ENCODE measurements at places on chromosomes 1 and 21.
A peak's percentile ranks its signal among the peaks of the same experiment; 100 is the strongest.

DNA sequence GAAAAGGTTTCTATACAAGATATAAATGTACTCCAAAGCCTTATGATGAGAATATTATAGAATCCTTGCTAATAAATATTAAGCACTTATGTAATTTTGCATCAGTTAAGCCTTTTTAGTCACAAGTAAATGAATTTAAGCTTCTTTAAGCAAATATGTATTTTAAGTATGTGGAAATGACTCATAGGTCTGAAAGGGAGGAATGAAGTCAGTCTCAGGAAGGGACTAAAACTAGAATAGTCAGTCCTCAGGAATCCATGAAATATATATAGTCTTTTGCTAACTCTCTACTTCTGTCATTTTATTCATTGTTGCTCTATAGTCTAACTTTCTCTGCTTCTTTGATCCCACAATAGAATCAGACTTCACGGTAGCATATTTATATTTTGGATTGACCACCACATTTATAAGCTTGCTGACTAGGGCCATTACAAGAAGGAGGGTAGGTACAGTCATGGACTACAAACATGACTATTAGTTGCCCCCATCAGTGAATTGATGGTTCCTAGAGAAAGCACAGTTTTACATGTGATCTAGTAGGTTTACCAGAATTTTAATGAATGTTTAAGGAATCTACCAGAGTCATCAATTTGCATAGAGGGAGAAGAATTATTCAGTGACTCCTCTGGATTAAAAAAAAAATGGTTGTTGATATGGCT, 20.2 kb upstream of the RABGGTB start:
- peak; percentile 90 for DNase-seq

GRCh38 chr1:180193141-180194047, 36.7 kb upstream of the LHX4 start:
- DNase-seq: no peak

- peak; percentile 4 for DNase-seq
Measured at GRCh38 chr1:64263856-64264255, 60.4 kb downstream of the UBE2U start.

- DNase-seq: no peak
Measured at GRCh38 chr1:175803413-175803812, 60.0 kb upstream of the TNR start.

- DNase-seq: peak; percentile 92
Measured at GRCh38 chr1:183267646-183268431, 81.8 kb downstream of the LAMC2 start.

DNA sequence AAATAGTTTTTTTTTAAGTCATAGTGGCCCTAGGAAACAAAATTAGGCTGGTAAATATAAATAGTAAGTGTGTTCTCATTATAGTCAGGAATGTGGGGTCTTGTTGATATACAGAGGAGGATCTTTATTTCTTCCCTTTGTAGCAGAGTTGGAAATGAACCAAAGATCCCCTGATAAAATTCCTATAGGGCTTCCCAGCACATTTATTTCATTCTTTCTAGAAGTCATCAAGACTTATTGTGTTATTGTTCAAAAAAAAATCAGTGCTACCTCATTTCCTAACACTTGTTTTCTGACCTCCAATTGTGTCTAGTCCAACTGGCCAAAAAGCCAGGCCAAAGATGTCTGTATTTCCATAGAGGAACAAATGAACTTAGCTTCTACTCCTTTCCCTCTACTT, 7.6 kb upstream of the PLEKHO1 start:
- no peak for DNase-seq

DNA sequence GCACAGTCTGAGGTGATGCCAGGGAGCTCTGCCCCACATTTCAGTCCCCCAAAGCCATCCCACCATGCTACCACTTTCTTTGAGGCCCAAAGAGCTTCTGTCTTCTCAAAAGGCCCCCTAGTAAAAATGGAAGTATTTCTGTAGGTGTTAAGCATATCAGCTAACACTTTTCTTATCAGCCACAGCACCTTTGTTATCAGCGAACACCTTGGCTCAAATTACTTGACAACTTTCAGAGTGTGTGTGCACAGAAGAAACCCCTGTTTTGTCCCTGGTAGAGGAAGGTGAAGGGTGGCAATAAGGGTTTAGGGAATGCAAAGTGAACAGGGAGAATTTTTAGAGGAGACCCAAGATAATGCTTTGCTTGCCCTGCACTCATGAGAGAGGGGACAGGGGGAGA, 54.8 kb upstream of the GJA8 start:
- DNase-seq: no peak

- DNase-seq: no peak
Measured at GRCh38 chr1:230261928-230262650, 164.0 kb downstream of the PGBD5 start.

GRCh38 chr1:7960867-7961215, 670 bp upstream of the PARK7 start:
- DNase-seq: no peak

DNA sequence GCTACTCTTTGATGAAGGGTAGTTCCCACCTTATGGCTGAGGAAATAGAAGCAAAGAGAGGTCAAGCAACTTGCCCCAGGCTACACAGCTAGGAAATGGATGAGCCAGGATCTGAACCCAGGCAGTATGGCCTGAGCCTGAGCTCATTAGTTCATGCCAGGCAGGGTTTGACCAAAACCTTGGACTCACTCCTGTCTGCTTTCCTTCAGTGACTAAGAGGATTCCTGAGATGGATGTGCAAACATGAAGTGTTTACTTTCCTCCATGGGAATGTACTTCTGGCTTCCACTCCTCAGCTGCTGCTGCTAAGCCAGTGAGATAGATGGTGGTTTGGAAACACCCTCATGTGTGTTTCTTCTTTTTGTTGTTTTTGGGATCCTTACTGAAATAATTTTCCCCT, 35.1 kb upstream of the ERRFI1 start:
- DNase-seq: peak; percentile 98

- DNase-seq: no peak
Measured at GRCh38 chr21:17693801-17694200, 81.1 kb upstream of the BTG3 start.

DNA sequence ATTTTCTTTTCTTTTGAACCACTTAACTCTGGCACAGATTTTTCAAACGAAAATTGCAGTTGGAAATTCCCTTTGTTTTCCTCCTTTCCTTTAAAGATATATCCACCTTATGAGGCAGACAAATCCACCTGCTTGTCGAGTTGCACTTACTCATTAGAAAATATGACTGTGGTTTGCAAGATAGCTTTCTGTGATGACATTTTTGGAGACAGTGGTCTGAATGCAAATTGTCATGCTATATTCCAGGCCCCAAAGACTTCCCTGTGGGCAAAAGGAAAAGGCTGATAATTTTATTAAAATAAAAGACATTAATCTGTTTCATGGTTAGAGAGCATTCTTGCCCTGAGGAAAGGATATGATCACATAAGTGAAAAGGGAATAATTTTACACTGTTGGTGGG, 120.6 kb downstream of the TNFSF18 start:
- no peak for DNase-seq

GRCh38 chr1:151113877-151114276, 32.6 kb downstream of the SEMA6C start:
- DNase-seq: no peak

DNA sequence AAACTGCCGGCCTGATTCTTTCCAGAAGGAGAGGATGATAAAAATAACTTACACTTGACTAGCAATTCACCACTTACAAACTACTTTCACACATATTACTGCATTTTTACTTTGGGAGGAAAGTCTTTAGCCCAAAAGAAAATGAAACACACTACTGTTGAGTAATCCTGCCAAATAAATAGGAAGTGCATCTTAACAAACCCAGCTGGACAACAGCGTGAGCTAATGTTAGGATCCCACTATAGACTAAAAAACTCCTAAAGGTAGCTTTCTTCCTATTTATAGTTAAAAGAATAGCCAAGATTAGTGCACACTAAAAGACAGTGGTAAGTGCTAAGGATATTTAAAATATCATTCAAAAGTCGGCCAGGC, 83.8 kb downstream of the HSF2BP start:
- DNase-seq: no peak

GRCh38 chr1:11719313-11720032, 16.5 kb upstream of the AGTRAP start:
- peak; percentile 52 for DNase-seq

- DNase-seq: no peak
Measured at GRCh38 chr1:198318085-198318484, 161.3 kb downstream of the NEK7 start.

- no peak for DNase-seq
Measured at GRCh38 chr1:21801100-21801499, 11.0 kb upstream of the LDLRAD2 start.

GRCh38 chr1:224251741-224252146, 68.7 kb downstream of the DEGS1 start:
- DNase-seq: no peak

DNA sequence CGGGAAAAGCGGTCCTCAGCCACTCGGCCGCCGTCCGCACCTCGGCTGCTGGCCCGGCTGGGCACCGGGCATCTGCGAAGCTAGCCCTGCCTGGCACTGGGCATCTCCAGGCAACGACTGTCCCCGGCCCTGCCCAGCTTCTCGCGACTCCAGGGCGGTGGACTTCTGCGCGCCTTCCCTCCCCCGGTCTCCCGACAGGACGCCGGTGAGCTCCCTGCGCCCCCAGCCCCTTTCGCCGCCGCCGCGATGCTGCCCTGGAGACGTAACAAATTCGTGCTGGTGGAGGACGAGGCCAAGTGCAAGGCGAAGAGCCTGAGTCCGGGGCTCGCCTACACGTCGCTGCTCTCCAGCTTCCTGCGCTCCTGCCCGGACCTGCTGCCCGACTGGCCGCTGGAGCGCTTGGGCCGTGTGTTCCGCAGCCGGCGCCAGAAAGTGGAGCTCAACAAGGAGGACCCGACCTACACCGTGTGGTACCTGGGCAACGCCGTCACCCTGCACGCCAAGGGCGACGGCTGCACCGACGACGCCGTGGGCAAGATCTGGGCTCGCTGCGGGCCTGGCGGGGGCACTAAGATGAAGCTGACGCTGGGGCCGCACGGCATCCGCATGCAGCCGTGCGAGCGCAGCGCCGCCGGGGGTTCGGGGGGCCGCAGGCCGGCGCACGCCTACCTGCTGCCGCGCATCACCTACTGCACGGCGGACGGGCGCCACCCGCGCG, 514 bp downstream of the FAM43B start:
- no peak for DNase-seq

- no peak for DNase-seq
Measured at GRCh38 chr21:28640326-28640725, 352.4 kb downstream of the LTN1 start.

DNA sequence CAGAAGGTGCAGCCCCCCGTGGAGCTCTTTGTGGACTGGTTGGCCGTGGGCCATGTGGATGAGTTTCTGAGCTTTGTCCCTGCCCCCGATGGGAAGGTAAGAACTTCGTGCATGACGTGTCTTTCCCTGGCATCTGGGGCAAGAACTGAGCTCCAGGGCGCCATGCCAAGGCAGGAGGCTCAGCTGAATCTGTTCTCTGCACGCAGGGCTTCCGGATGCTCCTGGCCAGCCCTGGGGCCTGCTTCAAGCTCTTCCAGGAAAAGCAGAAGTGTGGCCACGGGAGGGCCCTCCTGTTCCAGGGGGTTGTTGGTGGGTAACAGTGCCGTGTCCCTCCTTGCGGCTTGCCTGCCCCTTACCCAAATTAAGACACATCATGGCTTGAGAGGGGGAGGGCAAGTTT, 27.7 kb downstream of the PADI3 start:
- peak; percentile 24 for DNase-seq

DNA sequence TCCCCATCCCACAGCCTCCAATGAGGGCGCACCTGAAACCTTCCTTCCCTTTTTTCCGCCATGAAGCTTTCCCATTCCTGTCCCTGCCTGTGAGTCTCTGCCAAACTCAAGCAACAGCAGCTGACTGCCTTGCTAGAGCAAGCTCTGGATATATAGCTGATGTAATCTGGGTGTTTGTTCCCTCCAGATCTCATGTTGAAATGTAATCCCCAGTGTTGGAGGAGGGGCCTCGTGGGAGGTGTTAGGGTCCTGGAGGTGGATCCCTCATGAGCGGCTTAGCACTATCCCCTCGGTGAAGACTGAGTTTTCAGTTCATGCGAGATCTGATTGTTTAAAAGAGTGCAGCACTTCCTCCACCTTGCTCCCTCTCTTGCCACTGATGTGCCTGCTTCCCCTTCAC, 204.4 kb upstream of the MAP1LC3C start:
- no peak for DNase-seq

- DNase-seq: no peak
Measured at GRCh38 chr1:155715777-155716176, 26.9 kb downstream of the DAP3 start.

GRCh38 chr1:94247138-94248094, 10.0 kb upstream of the ARHGAP29 start:
- peak; percentile 58 for DNase-seq

DNA sequence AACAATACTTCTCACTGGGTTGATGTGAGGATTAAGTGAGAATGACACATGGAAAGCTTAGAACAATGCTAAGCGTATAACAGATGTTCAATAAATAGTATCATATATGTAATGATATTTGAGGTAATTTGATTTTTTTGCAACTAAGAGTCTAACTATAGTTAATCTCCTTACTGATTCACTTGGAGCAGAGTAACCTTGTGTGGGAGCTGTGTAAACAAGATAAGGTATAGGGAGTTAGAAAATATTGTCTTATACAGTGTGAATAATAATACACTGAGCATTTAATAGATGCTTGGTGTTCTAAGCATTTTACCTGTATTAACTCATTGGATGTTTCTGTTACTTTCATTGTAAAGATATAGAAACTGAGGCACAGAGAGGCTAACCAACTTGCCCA, 15.9 kb downstream of the RALGPS2 start:
- no peak for DNase-seq

GRCh38 chr1:14826731-14827326, 228.3 kb downstream of the KAZN start:
- DNase-seq: no peak

GRCh38 chr1:66542811-66543767, 9.1 kb downstream of the SGIP1 start:
- peak; percentile 70 for DNase-seq

DNA sequence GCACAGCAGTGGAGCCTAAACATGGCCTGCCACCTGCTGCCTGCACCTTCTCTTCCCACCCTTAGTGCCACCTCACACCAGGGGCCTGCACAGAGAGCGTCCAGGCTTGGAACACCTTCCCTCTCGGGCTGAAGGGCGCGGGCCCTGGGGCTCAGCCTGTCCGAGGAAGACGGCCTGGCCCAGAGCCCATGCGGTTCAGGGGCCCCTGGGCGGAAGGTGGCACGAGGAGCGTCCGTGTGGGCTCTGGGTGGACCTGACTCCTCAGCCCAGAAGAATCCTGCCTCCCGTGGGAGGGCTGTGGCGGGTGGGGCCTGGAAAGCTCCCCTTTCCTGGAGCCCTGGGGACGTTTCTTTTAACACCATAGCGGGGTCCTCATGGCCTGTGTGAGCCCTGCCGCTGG, 19.4 kb downstream of the DFFB start:
- DNase-seq: no peak

GRCh38 chr21:46544824-46545223, 60.1 kb downstream of the S100B start:
- DNase-seq: no peak

Data from fibroblast of skin of scalp (primary cell).